Stimulated activated CD8-positive, alpha-beta memory T cell treated with anti-CD3 and anti-CD28 coated beads, Interleukin-12 subunit alpha, Interleukin-12 subunit beta, amount 100 ng/mL, for 4 hours (primary cell): ENCODE measurements at places on chromosomes 3 and 15.

DNA sequence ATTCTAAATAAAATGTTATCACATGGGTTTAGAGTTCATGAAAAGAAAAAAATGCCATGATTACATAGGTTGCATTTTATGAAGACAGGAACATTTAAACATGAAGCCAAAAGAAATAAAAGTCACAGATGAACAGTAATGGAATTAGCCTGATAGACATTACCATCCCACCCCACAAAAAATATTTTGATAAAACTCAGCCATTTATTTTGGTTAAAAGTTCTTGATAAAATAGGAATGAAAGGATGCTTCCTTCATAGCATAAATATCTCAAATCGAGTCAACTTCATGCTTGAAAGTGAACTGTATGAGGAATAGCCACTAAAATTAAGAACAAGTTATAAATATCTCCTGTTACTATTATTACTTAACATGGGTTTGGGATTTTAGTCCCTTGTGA is 101.9 kb upstream of the TMC3 start:
- no peak for DNase-seq

GRCh38 chr3:56825567-56826438 is 24.1 kb upstream of the ARHGEF3 start:
- DNase-seq, result no peak

- no peak for DNase-seq
These were observed 17.6 kb downstream of the CCNL1 start for GRCh38 chr3:157142315-157142714.

GRCh38 chr3:58013973-58014649 is 5.9 kb downstream of the FLNB start:
- DNase-seq, result no peak

DNA sequence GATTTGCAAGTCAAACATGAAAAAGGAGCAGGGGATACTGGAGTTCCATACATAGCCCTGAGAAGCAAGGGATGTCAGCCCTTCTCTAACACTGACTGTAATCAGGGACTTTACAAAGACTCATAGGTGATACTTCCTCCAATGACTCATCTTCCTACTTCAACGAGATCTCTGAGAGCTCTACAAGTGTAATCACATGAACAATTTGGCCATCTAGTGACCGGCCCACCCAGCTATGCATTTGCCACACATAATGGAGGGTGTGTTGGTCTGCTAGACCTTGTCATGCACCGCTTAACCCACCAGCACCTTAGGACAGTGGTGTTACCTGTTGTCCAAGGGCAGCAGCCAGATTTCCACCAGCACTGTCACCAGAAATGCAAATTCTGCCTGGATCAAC is 75.3 kb downstream of the NCEH1 start:
- DNase-seq, result no peak

DNA sequence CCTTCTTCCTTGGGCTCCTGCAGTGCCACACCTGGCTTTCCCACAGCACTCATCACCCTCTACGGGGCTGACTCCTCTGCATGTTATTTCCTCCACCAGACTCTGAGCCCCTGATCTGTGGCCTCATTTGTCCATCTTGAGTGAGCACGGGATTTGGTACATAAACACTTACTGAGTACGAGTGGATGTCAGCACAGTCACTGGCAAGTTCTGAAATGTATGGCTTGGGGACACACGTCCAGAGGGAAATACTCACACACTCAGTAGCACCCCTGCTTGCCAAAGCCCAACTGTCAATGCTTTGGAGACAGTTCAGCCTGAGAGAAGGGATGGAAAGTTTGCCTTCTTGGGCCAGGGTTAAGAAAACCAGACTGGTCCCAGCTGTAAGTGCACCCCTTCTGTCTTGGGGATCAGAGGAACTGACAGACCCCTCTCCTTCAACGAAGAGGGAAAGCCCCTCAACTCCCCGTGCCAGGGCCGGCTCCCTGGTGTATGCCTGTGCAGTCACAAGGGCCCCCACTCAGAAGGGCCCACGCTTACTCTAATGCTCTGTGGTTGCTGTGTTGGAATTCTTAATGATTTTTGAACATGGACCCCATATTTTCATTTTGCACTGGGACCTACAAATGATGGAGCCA is 71.9 kb downstream of the UMPS start:
- no peak for DNase-seq

DNA sequence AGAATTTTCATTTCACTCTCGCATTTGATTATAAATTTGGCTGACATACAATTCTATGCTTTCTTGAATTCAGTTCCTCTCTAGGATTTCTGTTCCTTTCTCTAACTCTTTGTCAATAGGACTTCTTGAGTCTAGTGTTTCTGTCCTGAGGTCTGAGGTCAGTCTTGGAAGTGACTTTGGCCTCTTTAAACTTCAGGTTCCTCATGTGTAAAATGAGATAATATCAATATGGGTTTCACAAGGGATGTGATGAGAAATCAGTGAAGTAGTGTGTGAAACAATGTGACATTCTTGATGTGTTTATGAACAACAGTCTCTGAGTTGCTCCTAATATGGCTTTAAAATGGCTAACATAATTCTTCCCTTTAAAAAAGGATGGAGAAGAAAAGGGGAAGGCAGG is 92.2 kb downstream of the SV2B start:
- DNase-seq, result no peak

- DNase-seq, result no peak
These were observed 31.1 kb upstream of the SETD2 start for GRCh38 chr3:47194994-47195393.

DNA sequence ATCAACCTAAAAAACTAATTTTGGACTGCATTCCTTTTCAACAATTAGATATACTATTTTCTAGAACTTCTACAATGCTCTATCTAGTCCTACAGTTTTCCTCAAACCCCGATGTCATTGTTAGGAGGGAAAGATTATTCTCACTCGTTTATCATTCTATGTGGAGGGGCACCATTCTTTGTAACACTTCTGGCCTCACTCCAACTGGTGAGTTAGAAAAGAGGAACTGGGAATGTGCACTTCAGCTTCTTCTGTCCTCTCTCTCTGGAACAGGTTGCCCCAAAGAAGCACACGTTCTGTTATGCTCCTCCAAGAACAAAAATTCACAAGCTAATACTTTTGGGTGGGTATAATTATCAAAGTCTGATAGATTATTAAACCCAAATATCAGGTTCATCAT is 137.9 kb downstream of the UACA start:
- no peak for DNase-seq
